ENCODE measurements at places on chromosomes 12 and 14.
A peak's percentile ranks its signal among the peaks of the same experiment; 100 is the strongest.

GRCh38 chr12:114444422-114445279 lies 38.7 kb upstream of the TBX5 start:
- DNase-seq: no peak

DNA sequence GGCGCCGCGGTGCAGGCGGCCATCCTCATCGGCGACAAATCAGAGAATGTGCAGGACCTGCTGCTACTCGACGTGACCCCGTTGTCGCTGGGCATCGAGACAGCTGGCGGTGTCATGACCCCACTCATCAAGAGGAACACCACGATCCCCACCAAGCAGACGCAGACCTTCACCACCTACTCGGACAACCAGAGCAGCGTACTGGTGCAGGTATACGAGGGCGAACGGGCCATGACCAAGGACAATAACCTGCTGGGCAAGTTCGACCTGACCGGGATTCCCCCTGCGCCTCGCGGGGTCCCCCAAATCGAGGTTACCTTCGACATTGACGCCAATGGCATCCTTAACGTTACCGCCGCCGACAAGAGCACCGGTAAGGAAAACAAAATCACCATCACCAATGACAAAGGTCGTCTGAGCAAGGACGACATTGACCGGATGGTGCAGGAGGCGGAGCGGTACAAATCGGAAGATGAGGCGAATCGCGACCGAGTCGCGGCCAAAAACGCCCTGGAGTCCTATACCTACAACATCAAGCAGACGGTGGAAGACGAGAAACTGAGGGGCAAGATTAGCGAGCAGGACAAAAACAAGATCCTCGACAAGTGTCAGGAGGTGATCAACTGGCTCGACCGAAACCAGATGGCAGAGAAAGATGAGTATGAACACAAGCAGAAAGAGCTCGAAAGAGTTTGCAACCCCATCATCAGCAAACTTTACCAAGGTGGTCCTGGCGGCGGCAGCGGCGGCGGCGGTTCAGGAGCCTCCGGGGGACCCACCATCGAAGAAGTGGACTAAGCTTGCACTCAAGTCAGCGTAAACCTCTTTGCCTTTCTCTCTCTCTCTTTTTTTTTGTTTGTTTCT lies 1.7 kb downstream of the HSPA2 start:
- DNase-seq: peak; percentile 43

GRCh38 chr12:94174576-94174975 lies 26.2 kb downstream of the PLXNC1 start:
- DNase-seq: no peak

DNA sequence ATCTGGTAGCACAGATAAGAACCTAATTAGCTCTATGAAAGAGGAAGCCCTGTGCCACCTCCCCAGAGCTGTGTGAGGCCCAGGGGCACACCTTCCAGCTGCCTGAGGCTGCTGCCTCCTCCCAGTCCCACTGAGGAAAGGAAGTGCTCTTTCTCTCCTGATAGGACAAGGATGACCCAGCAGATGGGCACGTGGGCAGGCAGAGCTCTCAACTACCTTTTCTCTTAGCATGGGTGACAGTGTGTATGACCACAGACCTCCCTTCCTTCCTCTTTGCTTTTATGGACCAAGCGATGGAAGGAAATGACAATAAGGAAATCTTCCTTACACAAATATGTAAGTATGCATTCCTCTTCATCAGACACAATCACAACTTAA lies 127.6 kb upstream of the AMIGO2 start:
- DNase-seq: peak; percentile 57

DNA sequence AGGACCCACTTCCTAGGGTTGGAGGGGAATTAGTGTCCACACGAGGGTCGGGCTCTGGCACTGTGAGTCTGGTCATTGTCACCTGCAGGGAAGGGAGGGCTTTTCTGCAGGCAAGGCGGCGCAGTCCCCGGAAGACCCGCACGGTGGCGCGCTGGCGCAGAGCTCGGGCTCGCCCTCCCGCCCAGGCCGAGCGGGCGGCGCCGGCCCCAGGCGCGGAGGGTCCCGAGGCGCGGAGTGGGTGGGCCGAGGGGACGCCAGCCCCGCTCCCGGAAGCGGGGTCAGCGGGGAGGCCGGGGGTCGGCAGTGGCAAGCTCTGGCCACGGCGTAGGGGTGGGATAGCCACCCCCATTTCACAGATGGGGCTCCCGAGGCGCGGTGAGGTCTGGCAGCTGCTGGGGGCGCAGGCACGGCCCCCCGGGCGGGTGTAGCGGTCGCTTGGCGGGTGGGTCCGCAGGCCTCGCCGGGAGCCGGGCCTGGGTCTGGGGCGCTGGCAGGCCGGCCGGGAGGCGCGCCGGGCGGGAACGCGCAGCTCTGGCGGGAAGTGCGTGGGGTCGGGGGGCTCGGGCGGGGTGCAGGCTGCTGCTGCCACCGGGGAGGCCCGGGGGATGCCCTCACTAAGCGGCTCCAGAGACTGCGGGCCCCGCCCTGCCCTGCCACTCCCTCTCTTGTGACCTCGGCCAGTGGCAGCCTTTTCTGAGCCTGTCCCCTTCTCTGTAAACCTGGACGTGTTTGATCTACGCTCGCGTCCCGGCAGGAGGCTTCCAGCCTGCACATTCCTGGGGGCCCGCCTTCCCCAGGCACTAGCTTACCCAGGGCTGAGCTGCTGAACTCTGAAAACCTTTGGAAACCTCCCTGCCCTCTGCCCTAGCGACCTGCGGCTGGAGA lies 46.1 kb downstream of the CYP46A1 start:
- peak; percentile 85 for DNase-seq

DNA sequence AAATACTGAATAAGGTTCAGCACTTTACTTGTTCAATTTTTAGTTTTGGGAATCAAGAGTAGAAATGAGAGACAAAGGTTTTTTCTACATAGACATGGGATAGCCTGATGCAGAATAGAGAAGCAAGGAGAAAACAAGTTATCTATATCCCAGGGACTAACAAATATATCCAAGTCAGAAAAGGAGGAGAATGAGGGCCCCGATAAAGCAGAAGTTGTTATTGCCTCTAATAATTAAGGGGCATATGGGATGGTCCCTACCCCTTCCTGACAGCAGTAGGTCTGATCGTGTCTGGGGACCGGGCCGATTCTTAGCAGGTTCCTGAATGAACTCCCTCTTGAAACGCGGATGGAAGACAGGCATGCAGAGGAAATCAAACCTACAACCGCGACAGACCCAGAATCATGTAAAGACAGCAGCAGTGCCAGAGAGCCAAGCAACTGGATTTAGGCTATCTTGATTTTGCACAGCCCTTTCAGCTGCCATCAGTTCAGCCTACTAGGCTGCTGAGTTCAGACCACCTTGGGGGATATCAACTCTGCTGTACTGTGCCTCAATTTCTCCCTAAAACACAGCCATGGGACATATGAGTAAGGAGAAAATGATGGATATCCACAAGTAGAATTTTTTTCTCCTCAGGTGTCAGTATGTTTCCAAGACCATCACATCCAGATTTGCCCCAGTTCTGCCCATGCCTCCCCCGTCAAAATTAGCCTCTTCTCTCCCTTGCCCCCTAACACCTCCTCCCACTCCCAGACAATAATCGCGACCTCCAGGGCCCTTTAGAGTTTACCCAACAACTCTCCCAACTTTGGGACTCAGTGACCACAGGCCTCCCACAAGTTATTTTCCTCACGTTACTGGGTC lies 706 bp downstream of the PRMT5 start:
- peak; percentile 46 for DNase-seq

DNA sequence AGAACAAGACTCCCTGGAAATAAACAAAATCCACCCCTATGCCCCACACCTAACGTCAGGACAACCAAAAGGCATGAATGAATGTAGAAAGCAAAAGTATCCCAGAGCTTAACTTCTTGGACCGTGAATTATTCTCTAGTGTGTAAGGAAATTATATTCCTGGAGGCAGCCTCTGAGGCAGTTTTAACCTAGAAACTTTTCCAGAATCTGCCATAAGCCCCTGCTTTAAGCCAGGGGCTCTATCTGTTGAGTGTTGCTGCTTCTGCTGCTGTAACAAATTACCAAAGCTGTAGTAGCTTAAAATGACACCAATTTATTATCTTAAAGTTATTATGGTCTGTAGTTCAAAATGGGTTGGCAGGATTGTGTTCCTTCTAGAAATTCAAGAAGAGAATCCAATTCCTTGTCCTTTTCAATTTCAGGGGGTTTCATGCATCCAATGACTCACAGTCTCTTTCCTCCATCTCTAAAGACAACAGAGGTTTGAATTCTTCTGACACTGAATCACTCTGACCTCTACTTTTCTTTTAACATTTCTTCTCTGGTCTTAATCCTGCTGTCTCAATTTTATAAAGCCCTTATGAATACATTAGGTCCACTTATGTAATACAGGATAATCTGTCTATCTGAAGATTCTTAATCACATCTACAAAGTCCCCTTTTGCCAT lies 242.7 kb downstream of the ATXN7L3B start:
- DNase-seq: no peak

GRCh38 chr14:23816371-23816770 lies 137.2 kb upstream of the DHRS4 start:
- no peak for DNase-seq

GRCh38 chr12:1795221-1795784 lies 25.1 kb upstream of the LRTM2 start:
- DNase-seq: no peak

DNA sequence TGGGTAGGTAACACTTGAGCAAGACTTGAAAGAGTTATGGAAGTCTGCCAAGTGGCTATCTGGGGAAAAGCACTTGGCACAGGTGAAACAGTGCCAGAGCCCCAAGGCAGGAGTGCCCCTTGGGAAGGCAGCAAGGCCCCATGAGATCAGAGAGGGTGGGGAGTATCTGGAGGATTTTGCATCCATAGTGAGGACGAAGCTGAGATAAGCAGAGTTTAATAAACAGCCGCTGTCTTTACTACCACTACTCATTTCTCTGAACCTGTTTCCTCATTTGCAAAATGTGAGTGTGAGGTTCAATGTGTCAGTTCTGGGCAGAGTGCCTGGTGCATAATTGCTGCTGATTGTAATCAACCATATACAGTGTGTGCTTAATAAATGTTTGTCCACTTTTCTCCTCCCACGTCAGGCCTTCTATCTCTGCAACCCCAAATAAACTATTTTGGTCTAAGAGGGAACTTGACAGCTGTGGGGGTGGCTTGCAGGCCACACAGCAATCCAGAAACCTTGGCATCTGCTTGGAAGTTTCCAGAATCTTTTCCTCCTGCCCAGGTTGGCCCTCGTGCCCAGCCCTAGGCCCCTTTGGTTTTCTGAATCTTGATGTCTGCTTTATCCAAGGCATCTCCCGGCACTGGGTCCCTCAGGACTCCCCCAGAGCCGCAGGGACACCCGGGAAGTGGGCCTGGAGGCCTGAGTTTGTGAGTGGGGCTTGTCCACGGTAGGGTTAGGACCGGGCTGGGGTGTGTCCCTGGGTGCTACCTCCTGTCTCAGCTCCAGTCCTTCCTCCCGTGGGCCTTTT lies 4.5 kb downstream of the ABCB9 start:
- no peak for DNase-seq

DNA sequence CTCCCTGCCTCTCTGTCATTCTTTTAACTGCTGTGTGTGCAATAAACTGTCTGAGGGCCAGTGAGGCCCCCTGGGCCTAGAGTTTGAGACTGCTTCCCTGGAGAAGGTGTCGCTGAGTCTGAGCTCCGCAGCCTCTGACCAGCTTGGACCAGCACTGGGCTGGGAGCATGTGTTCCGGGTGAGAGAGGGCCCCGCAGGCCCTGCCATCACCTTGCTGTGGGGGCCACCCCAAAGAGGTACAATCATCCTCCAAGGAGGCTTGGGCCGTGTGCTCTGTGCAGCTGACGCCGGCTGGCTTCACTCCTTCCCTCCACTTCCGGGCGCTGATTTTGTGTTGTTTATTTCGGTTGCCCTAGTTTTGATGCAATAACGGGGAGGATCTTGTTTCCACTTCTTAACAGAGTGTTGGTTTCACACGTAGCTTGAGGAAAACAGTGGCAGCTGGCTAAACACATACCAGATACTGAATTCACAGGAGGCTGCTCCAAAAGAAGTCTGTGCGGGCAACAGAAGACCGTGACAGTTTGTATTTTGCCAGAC lies 121.6 kb downstream of the TMEM132C start:
- no peak for DNase-seq

DNA sequence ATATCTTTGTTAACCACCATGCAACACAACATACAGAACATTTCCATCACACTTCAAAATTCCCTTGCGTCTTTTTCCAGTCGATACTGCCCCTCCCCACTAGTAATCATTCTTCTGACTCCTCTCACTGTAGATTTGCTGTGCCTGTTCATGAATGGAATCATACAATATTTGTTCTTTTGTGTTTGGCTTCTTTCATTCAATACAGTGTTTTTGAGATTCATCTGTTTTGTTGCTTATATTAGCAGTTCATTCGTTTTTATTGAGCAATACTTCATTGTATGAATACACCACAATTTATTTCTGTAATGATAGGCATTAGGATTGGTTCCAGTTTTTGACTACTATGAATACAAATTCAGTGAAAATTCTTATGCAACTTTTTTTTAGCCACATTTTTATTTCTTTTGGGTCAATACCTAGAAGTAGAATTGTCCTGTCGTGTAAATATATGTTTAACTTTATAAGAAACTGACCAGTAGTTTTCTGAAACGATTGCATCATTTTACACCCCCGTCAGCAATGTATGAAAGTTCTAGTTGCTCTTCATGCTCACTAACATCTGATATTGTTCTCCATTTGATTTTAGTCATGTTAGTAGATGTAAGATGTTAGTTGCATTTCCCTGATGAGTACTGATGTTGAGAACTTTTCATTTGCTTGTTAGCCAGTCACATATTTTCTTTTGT lies 127.5 kb downstream of the TGFB3 start:
- DNase-seq: no peak

DNA sequence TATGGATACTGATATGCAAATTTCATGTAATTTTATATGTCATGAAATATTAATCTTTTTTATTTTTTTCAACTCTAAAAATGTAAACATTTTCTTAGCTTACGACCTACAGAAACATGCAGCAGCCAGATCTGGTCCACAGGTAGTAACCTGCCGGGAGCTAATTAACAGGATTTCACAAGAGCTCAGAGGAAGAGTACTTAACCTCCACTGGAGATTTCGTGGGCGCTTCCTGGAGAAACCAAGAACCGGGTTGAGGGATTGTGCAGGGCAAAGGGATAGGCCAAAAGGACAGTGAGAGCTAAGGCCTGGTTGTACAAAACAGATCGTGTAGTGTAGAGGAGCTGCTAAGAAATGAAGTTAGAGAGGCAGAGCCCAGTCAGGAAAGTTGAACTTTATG lies 315.7 kb downstream of the PAWR start:
- no peak for DNase-seq

DNA sequence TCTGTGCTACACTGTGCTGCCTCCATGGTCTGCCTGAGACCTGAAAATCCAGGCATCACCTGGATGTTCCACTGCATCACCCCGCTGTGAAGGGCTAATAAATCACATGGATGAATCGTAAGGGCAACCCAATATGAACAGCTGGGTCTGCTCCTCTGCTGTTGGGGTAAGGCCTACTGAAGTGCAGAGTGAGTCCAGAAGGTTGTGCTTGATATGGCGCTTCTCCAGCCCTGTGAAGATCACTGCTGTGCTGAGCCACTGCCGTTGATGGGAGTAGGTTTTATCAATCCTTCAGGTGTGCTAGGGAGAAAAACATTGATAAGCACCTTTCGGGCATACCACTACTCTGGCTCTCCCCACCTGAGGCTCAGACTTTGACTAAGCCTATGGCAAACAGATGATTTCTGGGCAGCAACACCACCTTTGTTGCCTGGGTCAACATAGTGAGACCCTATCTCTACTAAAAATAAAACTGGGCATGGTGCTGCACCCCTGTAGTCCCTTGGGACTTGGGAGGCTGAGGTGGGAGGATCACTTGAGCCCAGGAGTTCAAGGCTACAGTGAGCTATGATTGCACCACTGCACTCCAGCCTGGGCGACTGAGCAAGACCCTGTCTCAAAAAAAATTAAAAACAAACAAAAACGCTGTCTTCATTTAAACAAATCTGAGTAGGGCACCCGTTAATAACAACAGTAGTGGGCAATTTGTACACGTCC lies 1.7 kb downstream of the ACVRL1 start:
- no peak for DNase-seq

GRCh38 chr12:8644345-8645248 lies 18.0 kb downstream of the MFAP5 start:
- DNase-seq: peak; percentile 58
